Fibroblast of skin of right quadriceps (primary cell): ENCODE measurements at places on chromosomes 6 and 20.

- DNase-seq: peak; percentile 82
These were observed 25.2 kb downstream of the TRAM2 start for GRCh38 chr6:52551483-52552277.

- DNase-seq: no peak
These were observed 33.3 kb upstream of the AFDN start for GRCh38 chr6:167793421-167793820.

DNA sequence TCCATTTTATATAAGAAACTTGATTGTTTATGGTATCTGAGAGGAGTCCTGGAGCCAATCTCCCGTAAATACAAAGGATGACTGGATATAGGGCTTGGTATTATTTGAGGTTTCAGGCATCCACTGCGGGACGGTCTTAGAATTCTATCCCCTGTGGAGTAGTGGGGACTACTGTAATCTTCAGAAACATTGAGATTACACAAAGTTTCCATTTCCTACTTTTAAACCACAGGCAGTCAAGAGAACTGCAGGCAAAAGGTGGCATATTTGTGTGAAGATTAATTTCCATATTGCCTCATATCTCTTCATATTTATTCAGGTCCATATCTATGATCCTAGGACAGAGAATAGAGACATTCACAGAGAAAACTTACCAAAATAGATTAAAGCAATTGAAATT lies 586.2 kb downstream of the PHF3 start:
- DNase-seq: peak; percentile 10

DNA sequence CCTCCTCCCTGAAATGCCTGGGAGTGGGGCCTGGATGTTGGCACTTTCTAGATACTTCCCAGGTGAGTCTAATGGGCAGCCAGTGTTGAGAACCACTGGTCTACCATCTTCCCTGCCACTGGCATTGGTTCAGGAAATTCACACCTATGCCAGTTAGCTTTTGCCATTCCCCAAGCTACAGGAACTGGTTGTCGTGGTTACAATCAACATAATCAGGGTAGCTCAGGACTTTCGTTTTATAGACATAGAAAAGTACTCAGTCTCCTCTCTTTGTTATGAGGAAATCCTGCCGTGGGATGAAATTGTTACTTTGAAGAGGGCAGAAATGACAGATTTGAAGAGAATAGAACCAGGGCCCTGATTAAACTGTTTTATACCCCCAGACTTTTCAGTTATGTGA lies 127.9 kb upstream of the FOXO3 start:
- DNase-seq: no peak

DNA sequence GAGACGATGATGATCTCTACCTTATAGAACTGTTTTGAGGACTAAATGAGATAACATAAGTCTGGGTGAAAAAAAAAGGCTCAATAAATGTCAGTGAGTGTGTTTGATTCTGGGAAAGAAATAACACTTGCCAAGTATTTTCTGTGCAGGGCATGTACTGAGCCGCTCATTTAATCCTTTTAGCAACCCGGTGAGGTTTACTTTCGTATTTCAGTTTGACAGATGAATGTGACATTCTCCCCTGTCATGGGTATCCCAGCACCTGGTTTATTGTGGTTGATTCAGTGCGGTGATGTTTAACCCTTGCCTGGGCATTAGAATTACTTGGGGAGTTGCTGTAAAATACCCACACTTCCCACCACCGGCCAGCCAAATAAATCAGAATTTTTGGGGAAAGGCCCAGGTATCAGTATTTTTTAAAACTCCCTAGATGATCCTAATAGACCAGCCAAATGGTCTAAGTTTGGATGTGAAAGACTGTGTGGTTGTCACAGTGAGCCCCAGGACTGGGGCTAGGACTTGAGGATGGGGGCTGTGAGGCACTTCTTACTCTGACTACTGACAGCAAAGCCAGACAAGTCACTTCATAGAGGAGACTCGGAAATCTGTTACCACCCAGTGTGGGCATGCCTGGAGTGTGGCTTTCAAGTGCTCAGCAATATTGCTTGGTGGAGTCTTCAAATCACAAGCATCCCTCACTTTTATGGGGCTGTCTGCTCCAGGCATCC lies 100.2 kb upstream of the KCNG1 start:
- no peak for DNase-seq

- DNase-seq: peak; percentile 71
These were observed 7.0 kb upstream of the KIFC1 start for GRCh38 chr6:33384581-33385020.

DNA sequence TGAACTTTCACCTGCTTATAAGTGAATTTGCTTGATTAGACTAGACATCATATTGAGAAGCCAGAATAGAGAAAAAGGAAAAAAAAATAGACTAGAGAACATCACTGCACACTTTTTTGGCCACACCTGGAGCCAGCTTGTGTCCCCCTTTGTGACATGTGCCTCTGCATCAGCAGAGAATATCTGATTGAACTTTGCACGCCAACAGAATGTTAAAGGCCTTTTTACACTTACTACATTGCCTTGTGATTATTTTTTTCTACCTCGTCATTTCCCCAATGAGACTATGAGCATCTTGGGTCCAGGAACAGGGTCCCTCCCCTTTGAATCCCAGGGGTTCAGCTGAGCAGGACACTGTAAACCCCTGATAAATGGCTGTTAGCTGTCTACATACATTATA lies 17.2 kb upstream of the ZNF133 start:
- no peak for DNase-seq

DNA sequence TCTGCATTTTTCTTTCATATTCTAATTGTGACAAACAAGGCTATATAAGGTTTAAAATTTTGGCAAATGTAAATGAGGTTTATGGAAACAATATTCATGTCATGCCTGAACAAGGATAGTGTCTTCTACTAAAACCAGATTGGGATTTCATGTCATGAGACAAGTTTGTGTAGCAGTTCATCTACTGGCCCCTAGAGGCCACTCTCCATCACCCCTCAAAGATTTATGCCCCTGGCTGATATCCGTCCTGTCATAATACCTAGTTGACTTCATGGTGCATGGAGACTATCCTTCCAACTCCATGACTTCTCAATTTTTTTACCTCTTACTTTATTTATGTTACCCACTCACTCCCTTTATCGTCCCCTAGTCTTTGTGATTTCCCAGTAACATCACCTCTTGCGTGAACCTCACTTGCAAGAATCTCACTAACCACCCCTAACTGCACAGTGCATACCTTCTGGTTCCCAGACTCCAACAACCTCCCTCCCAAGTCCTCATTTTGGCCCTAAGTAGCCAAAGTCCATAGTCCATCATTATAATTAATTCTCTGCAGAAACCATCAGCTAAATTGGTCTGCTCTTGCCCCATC lies 179.8 kb downstream of the TASP1 start:
- DNase-seq: peak; percentile 23

DNA sequence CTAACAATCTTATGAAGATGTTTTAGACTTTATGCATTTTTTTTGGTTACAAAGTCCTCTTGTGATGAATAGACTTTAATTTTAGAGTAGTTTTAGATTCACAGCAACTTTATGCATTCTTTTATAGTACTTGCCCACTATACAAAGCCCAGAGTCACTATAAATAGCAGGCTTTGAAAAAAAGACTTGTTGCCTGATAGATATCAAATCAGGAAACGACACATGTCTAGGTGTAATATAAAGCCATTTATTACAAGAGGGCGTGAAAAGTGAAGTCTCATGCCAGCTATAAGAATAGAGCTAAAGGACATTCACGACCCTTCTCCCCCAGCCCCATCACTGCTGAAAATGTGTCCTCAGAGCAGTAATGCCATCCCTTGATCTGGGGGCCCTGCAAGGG lies 78.0 kb upstream of the MRPS10 start:
- no peak for DNase-seq

- peak; percentile 30 for DNase-seq
These were observed 37.8 kb downstream of the EIF2S2 start for GRCh38 chr20:34074101-34074760.

DNA sequence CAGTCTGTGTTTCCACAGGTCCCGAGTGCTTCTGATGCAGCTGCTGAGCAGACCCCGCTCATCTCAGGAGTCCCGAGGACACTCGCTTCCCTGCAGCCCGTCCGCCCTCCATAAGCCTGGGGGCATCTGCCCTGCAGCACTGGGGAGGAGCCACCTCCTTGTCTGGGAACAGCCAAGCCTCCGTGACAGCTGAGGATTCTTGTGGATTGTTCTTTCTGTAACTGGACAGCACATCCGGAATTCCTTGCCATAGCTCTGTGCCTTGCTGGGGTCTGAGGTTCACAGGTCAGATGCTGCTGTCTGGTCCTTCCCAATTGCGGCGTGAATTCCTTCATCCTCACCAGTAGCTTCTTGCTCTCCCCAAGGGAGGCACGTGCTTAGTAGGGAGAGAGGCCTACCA lies 38.4 kb upstream of the FNDC1 start:
- DNase-seq: no peak

DNA sequence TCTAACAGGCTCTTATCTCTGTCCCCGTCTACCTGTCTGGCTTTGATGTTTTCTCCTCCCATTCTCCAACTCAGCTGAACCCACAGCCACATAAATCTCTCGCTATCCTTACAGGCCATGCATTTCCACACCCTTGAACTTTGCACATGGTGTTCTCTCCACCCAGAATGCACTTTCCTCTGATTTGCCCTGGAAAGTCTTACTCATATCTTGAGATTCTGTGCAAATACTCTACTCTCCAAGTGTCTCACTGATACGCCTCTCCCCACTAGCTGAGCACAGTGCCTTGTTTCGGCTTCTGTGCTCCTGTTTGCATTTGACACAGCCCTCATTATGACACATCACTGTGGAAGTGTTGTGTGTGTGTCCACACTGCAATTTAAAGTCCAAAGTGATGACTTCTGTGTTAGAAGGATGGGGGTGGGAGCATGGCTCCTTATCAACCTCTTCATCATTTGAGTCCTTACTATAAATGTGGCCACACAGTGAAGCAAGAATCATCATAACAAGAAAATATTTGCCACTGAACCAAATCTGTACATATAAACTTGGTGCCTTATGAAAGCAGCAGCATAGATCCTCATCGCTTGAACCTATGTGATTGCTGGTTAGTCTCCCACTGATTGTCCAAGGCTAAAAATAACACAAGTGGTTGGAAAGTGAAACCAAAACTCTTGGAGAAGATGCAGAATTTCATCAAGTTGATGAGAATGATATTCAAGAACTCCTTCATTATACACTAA lies 5.5 kb upstream of the PRELID3B start:
- peak; percentile 76 for DNase-seq

DNA sequence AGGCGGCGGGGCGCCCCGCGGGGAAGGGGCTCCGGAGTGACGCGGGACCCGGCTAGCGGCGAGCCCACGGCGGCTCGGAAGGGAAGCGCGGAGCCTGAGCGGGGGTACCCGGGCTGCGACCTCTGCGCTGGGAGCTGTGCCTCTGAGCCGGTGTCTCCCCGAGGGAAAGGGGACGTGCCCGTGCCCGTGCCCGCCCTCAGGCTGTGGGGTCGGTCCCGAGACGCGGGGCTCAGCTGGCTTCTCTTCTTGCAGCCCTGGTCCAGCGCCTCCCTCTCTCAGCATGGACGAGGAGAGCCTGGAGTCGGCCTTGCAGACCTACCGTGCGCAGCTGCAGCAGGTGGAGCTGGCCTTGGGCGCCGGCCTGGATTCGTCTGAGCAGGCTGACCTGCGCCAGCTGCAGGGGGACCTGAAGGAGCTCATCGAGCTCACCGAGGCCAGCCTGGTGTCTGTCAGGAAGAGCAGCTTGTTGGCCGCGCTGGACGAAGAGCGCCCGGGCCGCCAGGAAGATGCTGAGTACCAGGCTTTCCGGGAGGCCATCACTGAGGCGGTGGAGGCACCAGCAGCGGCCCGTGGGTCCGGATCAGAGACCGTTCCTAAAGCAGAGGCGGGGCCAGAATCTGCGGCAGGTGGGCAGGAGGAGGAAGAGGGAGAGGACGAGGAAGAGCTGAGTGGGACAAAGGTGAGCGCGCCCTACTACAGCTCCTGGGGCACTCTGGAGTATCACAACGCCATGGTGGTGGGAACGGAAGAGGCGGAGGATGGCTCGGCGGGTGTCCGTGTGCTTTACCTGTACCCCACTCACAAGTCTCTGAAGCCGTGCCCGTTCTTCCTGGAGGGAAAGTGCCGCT lies 686 bp downstream of the ZGPAT start:
- DNase-seq: no peak

DNA sequence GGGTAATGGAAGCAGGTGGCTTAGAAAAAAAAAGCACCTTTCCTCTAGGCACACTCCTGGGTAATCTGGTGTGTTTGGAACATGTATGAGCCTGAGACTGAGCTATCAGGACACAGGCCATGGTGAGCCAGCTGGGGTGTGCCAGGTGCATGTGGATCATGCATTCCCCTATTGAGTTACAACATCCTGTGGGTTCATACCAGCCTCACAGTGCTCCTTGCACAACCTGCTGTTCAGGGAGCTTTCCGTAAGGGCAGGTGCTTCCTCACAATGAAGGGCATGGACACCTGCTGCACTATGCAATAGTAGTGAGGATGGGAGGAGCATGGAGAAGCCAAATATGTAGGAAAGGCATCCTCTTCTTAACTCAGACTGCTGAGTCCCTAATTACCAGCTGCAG lies 197.2 kb upstream of the SUPT3H start:
- DNase-seq: no peak

- no peak for DNase-seq
These were observed 1040.7 kb upstream of the FLRT3 start for GRCh38 chr20:15378151-15378550.

DNA sequence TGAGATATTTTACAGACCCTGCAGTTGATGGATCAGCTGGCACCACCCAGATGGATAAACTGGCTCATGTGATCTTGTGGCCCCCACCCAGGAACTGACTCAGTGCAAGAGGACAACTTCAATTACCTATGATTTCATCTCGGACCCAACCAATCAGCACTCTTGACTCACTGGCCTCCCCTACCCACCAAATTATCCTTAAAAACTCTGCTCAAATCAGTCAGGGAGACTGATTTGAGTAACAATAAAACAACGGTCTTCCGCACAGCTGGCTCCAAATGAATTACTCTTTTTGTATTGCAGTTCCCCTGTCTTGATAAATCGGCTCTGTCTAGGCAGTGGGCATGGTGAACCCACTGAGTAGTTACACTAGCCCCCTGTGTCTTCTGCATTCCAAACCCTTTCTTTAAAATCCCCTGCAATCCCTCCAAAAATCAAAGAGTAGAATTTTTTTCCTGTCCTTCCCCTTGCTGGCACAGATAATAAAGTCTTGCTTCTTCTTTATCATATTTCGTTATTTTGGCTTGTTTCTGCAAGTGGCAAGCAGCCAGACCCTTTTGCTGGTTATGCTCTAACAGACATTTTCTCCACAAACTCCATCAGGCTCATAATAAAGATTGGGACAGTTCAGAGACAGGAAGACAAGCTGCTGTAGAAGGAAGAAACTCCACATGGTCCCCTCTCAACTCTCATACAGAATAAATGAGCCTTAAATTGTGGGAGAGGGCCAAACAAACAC lies 48.3 kb downstream of the OR2B6 start:
- no peak for DNase-seq
